ENCODE measurements at places on chromosomes 2 and 18.

GRCh38 chr2:100393362-100393761 is 24.1 kb downstream of the CHST10 start:
- DNase-seq = no peak

GRCh38 chr18:22563164-22563583 is 145.5 kb upstream of the CTAGE1 start:
- DNase-seq = no peak

DNA sequence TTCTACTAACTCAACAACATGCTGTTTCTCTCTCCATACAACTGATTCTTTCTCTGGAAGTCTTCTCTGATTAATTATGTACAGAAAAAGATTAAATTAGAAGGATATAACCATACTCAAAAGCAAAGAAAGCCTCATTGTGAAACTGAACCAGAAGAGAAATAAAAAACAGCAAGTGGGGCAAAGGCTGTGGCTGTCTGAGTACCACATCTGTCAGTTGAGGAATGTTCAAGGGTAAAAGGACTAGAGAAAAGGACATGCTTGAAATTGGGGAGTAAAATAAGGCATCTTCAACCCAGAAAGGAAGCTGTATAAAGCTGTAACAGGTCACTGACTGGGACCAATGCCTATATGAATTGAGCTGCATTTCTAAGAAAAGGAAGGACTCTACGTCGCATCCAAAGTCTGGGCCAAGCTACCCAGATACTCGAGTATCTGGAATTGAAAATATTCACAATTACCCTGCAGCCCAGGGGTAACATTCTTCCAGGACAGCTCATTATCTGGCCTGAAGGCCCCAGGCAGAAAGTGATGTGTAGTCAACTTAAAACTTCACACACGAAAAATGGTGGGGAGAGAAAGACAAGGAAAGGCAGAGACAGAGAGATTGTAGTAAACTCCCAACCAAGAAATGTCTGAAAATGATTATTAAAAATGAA is 356.0 kb upstream of the GALNT5 start:
- DNase-seq = no peak

GRCh38 chr2:40480596-40480995 is 28.7 kb upstream of the SLC8A1 start:
- DNase-seq = no peak

- no peak for DNase-seq
These were observed 230.8 kb upstream of the RAB6C start for GRCh38 chr2:129748653-129749052.

DNA sequence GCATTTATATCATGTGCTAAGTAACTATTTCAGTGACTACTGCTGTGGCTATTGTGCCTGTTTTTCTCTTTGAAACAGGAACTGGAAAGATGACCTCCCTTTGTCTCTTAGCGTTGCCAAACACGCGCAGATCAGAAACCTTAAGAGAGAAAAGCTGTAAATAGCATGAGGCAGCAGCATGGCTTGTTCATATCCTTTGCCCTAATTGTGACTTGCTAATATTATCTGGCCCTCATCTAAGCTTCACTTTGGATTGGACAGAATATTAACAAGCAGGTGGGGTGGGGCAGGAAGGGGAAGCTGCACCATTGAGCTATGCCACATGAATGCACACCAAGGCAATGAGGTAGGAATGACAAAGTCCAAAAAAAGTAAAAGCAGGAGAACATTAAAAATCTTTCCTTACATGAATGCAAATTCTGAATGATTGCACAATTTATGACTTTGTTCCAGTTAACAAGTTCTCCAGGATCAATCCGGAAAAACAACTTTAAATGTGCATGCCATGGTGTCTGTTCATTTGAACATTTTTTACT is 128.4 kb downstream of the IRS1 start:
- no peak for DNase-seq

DNA sequence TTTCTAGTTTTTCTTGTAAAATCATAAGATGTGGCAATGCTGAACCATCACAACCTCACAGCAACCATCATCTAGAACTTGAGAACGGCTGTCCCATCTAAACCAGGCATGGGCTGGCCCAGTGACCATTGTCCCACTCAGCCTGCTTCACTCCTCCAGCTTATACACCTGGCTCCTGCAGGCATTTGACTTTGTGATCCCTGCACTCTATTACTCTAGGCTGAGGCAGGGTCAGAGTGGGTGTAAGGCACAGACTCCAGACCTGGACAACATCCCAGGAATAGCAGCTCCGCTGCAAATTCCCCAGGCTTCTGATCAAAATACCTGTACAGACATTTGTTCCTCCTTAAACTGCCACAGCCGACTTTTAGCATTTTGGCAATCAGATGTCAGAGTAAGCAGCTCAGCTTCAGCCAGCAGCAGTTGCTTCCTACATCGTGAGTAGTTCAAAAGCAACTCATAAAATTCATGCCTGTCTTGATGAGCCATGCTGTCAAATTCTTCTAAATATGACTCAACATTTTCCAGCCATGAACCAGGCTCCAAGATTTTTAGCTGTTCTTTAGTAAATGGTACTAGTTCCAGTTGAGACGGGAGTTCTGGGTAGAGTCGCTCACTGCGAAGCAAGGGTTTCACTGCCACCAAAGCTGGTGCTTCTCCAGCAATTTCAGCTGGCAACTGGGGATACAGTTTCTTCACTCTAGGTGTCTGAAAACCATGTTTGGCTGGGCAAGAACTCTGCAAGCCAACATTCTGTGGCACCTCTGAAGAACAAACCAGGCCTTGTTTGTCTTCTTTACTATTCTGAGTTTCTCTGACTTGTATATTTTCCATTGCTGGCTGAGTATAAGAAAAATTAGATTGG is 12.8 kb downstream of the EPG5 start:
- no peak for DNase-seq

DNA sequence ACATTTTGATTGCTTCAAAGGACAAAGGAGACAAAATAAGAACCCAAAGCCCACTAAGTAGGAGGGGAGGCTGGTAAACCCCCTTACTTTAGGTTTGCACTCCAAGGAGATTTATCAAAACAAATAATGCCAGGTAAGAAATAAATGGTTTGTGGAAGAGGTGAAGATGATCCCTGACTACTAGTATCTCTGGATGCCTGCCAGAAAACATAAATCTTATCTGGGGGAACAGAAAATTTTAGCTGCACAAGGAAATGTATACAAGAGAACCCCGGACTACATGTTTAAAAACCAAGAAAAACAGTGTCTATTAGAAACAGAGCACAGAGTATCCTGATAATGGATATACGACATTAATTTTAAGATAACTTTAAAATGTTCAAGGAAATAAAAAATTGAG is 114.1 kb downstream of the TRABD2A start:
- DNase-seq = no peak

Measured in activated CD4-positive, alpha-beta T cell treated with anti-CD3 and anti-CD28 coated beads, Interleukin-2, amount 50 U/mL, for 1 hour (primary cell).